Stomach (tissue), 19 donors: ENCODE measurements at places on chromosomes 5 and 9. TPM values are rescaled to one million over a fixed set of nuclear protein-coding genes. Genes with fewer than 3 reads are reported as not detected.

Gene CARTPT
- total RNA-seq: 5.8 TPM

Gene SHB
- 8.1 TPM for total RNA-seq

Gene SLC46A2
- total RNA-seq: not detected

Gene PCDHGA6
- 0.29 TPM for total RNA-seq

Gene EIF4E1B
- not detected for total RNA-seq

Gene FAT2
- 4.5 TPM for total RNA-seq

Gene SMIM23
- total RNA-seq: not detected

Gene CYLC2
- total RNA-seq: not detected

Gene GABRA6
- not detected for total RNA-seq

DNA sequence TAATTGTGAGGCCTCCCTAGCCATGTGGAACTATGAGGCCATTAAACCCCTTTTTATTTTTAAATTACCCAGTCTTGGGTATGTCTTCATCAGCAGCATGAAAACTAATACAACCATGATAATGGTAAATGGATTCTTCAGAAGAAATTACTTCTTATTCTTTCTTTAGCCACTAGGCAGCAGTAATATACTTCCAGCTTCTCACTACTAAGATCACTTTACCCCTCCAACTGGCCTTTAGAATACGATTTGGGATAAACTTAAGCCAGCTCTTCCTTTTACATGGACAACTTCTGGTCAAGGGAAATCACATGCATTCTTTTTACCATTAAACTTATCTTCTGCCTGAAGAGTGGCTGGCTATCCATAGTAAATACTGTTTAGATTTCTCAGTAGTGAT lies 355.4 kb downstream of the MAN2A1 start:
- no peak for DNase-seq

- no peak for DNase-seq
Observed at GRCh38 chr5:159593518-159594073, 263.3 kb upstream of the IL12B start.

GRCh38 chr9:118148990-118149389 lies 444.8 kb downstream of the TLR4 start:
- no peak for DNase-seq

DNA sequence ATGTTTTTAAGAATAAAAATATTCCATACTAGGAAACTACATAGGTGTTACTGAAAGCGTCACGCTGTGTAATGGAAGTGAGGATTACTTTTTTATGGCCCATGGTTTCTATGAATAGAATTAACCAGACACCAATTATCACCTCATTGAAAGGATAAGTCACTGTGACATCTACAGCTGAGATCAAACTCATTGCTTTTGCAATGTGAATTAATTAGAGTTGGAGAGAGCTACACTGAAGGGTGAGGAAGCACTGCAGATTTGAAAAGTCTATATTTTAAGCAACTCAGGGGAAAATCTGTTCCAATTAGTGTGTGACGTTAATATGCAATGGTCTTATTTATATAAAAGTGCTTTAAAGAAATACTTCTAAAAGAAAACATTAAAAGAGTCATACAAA lies 1300.1 kb upstream of the DMAC1 start:
- DNase-seq: no peak
